Lower leg skin (tissue), 4 donors: ENCODE measurements at places on chromosomes 13 and 19. TPM values are rescaled to one million over a fixed set of nuclear protein-coding genes. Genes with fewer than 3 reads are reported as not detected.

PRTN3 gene
- 0.86 TPM for total RNA-seq

SRRM5 gene
- 0.16 TPM for total RNA-seq

CRLF1 gene
- total RNA-seq: 90.8 TPM

ZNF492 gene
- total RNA-seq: 0.27 TPM

GRCh38 chr13:20106742-20107141 is 54.1 kb downstream of the GJA3 start:
- no peak for DNase-seq

- no peak for DNase-seq
These were observed 150.1 kb downstream of the SHISA2 start for GRCh38 chr13:25901460-25902376.

DNA sequence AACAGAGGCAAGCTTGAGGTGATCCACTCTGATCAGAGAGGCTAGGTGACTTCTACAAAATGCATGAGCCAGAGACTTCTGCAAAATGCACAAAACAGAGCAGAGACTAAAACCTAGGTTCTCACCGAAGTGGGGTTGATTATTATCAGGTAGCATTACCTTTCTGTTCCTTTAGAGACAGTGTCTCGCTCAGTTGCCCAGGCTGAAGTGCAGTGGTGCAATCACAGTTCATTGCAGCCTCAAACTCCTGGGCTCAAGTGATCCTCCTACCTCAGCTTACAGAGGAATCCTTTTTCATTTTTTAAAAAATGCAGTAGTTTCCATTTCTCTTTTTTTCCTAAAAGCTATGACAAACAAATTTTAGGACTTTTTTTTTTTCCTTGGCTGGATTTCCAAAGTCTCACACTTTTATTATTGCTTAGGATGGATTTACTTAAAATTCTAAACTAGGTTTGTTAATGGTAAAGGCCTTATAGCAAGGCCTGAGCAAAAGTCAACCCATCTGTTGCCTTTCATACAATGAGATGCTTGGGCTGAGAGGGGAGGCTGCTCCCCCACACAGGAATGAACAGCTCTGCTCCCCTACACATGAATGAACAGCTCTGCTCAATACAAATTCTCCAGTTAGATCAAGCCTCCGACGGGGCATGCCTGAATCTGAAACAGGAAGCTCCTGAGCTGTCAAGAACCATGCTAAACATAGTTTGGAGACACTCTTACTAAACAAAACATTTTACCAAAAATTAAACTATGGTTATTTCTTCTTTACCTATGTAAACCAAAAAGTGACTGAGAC is 18.8 kb upstream of the TNFRSF19 start:
- no peak for DNase-seq
